ENCODE measurements at places on chromosomes 11 and 22.

DNA sequence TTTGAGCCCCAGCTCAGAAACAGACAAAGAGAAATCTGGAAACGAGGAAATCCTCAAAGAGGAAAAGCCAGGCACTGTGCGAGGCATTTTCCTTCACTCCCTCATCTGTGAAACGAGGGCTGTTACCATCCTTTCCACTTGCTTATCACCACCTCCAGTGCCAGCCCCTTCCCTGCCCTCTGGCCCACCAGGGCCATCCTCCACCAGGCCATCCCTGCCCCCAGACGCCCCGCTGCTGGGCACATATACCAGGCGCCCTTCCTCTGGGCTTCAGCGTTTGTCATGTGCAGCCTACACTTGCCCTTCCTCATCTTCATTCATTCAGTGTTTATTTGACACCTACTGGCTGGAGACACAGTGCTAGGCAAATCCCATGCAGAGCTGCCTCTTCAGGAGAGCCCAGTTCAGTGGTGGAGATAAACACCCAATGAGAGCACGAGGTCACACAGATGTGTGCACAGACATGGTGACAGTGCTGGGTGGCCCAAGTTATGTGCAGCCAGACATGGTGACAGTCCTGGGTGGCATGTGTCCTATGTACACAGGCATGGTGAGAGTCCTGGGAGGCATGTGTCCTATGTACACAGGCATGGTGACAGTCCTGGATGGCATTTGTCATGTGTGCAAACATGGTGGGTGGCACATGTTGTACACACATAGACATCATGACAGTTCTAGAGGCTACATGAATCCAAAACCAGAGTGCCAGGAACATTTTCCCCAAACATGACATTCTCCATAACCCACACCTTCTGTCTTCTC lies 9.7 kb downstream of the SPTBN2 start:
- DNase-seq = no peak

DNA sequence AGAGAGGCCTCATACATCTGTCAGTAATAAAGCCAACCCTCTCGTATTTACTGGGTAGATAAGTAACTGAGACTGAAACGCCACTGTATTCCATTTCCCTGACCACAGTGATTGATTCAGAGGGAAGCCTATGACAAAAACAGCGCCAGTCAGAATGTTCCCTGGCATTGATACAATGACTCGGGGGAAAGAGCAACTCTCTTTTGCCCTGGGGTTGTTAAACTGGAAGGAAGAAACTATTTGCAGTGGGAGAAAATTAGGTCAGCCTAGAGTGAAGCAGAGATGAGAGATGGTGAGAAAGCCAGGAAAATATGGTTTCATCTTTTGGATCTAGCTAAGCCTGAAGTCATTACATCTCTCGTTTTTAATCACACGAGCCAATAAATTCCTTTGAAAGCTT lies 48.6 kb upstream of the RBFOX2 start:
- DNase-seq = peak; percentile 59

- DNase-seq = no peak
These were observed 228.3 kb downstream of the MIAT start for GRCh38 chr22:26885441-26886261.

DNA sequence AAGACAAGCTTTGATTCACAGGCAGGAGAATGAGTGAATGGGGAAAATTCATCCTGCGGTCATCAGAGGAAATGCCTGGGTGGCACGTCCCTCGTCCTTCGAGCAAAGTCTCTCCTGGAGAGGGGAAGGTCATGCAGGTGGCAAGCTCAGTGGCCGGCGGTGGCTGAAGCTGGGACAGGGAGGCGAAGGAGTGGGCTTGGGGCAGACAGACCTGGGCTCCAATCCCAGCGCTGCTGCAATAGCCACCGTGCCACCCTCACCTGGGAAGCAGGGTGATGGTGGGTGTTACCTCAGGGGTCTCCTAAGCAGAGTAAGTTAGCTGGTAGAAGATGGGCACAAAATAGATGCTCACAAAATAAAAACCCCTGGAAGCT lies 22.4 kb upstream of the CACNG2 start:
- no peak for DNase-seq

DNA sequence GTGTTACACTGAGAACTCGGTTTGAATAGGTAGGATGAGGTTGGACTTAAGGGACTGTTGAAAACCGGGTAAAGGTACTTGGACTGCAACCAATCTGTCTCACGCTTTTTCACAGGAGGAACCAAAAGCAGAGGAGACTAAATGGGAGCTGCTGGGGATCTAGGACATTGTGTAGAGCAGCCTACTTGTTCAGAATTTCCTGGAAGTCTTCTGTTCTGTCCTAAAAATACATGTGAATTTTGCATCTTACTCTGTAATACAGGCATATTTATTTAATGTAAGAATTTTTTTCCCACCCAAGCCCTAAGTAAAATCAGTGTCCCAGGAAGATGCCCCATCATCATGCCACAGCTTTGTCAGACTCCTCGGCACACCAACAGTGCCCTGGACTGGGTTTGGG lies 52.1 kb upstream of the TBCEL start:
- DNase-seq = no peak

DNA sequence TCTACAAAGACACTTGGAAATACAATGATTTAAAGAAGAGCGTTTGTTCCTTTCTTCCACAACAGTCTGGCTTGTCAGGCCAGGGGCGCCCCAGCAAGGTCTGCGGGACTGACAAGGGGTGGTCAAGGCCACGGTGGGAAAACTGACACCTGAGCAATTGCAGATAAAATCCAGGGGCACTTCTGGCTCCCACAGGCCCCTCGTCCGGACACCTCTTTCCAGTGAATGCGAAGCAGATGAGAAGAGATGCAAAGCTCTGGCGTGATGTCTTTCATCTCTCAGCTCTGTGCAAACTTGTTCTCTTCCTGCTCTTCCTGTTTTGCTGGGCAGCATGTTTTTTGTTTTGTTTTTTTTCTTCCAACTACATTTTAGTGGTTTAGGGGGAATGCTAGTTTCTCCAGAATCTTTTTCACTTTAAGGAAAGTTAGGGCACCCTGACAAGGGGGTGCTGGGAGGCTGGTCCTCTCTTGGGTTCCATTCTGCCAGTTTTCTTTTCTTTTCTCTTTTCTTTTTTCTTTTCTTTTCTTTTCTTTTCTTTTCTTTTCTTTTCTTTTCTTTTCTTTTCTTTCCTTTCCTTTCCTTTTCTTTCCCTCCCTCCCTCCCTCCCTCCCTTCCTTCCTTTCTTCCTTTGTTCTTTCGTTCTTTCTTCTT lies 11.1 kb upstream of the CBX6 start:
- DNase-seq = no peak

- no peak for DNase-seq
These were observed at the start of gene TRIM29 for GRCh38 chr11:120137611-120138521. Gene TRIM29, minus strand, starts transcription at chr11:120138113. Its CDS starts 82 bp downstream, at chr11:120138031.

DNA sequence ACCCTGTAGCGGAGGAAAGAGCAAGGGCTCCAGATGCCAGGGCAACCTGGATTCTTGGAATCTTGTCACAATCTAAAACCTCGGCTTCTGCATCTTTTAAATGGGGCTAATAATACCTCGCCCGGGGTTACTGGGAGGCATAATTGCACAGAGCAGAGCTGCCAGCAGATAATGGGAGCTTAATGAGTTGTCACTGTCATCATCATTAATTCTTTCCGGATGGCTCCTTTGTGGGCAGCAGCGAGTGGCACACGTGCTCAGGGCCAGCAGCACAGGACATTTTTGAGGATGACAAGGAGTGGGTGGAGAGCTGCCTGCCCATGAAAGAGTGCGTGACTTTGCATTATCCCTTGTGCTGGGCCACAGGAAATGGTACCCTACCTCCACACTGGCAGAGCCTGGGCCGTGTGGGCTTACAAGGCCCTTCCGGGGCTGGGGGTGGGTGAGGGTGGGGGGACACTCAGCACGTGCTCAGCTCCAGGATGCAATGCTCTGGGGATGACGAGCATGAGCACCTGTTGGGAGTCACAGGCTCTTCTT lies 5.7 kb downstream of the PDGFB start:
- DNase-seq = no peak

- peak; percentile 74 for DNase-seq
These were observed 28.3 kb upstream of the UPB1 start for GRCh38 chr22:24466716-24467328.

- peak; percentile 17 for DNase-seq
These were observed 48.5 kb downstream of the MS4A13 start for GRCh38 chr11:60563553-60564235.

All from EL (cell line).